Regular cardiac myocyte (primary cell): ENCODE measurements at places on chromosomes 11 and 22. TPM values are rescaled to one million over a fixed set of nuclear protein-coding genes. Genes with fewer than 3 reads are reported as not detected.

MMP11 gene
- 3.5 and 8.7 TPM in 2 replicates for total RNA-seq

CRACR2B gene
- total RNA-seq, result 0.58 and 1.4 TPM in 2 replicates

TUBA8 gene
- total RNA-seq, result 0.56 and 0.58 TPM in 2 replicates

FAM180B gene
- not detected in 2 replicates for total RNA-seq

OR8U1 gene
- not detected in 2 replicates for total RNA-seq

SCGB1D2 gene
- total RNA-seq, result not detected in 2 replicates

MAPK8IP2 gene
- total RNA-seq, result under 0.01 TPM in 2 replicates

MUC15 gene
- total RNA-seq, result not detected in 2 replicates

NAALADL1 gene
- total RNA-seq, result 16.9 and 21.4 TPM in 2 replicates

MCHR1 gene
- total RNA-seq, result 0.38 and 2.3 TPM in 2 replicates

RAC2 gene
- total RNA-seq, result 10.7 and 13.0 TPM in 2 replicates

CD3E gene
- total RNA-seq, result not detected in 2 replicates

MUC6 gene
- total RNA-seq, result not detected in 2 replicates

IL18BP gene
- 1.5 and 3.4 TPM in 2 replicates for total RNA-seq

VPREB1 gene
- total RNA-seq, result not detected in 2 replicates

CECR2 gene
- total RNA-seq, result 0.96 and 1.1 TPM in 2 replicates

UCP2 gene
- total RNA-seq, result 0.56 and 0.77 TPM in 2 replicates

FAR1 gene
- 40.9 and 57.5 TPM in 2 replicates for total RNA-seq

GRK3 gene
- 1.7 and 2.0 TPM in 2 replicates for total RNA-seq

ALDH3B1 gene
- 13.8 and 18.6 TPM in 2 replicates for total RNA-seq

CHST1 gene
- under 0.01 and 0.19 TPM in 2 replicates for total RNA-seq

ADM2 gene
- 0.58 and 1.1 TPM in 2 replicates for total RNA-seq
